GOT3 (cell line): ENCODE measurements at places on chromosomes 6 and 20.

DNA sequence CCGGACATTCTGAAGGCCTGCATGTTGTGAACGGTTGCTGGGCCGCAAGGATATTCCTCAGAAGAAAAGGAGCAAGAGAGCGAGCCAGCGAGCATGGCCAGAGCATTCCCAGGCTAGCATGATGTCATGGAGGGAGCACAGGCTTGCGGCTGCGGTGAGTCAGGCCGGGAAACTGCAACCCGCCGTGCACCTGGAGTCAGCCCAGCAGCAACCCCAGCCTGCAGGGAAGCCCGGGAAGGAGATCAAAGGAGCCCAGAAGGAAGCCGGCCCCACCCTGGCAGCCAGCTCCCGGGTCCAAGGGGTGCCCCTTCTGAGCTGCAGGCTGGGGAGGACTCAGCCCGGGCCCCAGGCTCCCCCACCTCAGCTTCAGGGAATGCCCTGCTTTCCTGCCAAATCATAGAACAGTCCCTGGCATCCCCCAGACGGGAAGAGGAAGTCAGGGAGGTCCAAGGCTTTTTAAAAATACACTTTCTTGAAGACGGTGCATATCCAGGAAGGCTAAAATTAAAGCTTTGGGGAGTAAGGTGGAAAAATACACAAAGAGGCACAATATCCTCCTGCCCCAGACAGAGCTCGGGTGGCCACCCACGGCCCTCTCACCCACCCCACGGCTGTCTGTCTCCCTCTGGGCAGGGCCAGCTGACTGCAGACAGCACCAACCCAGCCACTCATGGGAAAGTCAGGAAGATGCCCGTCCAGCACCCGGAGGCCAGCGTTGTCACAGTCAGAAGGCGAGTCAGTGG is 53.7 kb downstream of the BMP7 start:
- DNase-seq = peak; percentile 55

DNA sequence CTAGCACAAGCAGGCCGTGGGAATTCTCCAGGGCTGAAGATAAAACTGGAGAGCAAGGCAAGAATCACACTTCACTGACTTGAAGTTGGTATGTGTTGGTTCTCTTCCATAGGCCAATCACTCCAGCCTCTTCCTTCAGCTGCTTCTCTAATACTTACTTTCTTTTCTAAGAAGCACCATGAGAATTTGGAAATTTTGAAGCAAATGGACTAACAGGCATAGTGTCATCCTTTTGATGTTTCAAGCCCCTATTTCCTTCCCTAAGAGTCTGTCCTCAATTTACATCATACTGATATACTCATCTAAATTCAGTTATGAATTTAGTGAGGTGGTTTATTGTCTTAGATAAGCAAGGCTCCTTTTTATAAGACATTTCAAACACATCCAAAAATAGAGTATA is 24.0 kb downstream of the SLC26A8 start:
- no peak for DNase-seq

DNA sequence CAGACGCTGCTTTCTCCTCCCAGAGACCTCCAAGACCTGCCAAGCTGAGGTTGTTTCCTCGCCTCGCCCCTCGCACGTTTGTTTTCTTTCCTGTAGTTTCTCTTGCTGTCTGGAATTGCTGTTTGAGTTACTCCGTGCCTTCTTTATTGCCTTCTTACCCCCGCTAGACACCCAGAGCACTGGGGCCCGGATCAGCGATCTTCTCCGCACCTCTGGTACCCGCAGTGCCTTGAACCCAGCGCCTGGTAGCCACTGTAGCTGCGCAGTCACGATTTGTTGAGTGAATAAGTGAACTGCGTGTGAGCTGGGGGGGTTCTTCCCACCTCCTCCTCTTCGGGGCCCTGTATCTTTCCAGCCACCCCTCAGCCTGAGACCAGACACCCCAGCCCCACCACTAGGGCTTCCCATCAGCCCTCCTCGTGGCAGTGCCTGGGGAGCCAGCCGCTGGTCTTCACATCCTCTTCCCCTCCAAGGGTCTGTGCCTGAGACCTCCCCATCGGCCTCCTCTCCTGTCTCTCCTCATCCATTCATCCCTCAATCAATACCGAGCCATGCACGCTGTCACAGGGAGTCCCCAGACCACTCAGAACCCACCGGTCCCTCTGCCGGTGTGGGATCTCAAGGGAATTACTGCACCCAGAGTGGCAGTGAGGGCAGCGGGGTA is 849 bp upstream of the BMP7 start:
- DNase-seq = no peak

GRCh38 chr6:14806101-14806500 is 439.8 kb upstream of the JARID2 start:
- no peak for DNase-seq
